Panc1 (cell line): ENCODE measurements at places on chromosomes 13 and 19. TPM values are rescaled to one million over a fixed set of nuclear protein-coding genes. Genes with fewer than 3 reads are reported as not detected.

GRCh38 chr19:36605101-36605876 is at the start of gene ZNF382:
TSS of gene ZNF382 (plus strand) at chr19:36605313. CDS start at chr19:36609915, 4,602 bp downstream.
- no peak for DNase-seq

GRCh38 chr13:25966086-25966485 is 85.7 kb downstream of the SHISA2 start:
- DNase-seq: no peak

- DNase-seq: no peak
These were observed 1773.4 kb upstream of the MIR17HG start for GRCh38 chr13:89574077-89574476.

DNA sequence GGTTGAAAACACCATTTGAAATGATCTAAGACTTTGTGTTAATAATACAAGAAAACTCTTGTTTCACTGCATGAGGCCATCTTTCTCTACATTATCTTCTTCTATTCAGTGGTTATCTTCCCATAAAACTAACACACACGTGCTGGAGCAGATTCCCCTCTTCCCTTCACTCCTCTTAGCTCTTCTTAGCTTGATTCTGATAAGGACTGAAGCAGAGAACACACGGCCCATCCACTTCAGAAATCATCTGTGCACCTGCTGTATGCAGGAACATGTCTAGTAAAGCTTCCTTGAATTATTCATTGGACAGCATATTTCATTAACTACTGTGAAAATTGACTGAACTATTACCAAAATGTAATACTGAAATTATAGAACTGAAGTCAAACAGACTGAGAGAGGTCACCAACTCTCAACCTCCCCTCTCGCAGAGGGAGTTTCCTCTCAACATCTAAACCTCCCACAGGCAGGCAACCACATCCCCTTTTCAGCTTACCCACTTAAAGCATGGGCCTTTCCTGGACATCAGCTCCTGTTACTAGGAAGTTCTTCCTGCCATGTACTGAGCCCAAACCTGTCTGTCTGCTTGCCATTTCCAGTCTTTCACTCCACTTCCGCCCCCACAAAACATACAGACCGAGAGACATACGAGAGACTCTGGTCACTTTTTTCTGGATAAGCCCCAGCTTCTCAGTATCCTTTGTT is 113.9 kb downstream of the CRYL1 start:
- no peak for DNase-seq

DNA sequence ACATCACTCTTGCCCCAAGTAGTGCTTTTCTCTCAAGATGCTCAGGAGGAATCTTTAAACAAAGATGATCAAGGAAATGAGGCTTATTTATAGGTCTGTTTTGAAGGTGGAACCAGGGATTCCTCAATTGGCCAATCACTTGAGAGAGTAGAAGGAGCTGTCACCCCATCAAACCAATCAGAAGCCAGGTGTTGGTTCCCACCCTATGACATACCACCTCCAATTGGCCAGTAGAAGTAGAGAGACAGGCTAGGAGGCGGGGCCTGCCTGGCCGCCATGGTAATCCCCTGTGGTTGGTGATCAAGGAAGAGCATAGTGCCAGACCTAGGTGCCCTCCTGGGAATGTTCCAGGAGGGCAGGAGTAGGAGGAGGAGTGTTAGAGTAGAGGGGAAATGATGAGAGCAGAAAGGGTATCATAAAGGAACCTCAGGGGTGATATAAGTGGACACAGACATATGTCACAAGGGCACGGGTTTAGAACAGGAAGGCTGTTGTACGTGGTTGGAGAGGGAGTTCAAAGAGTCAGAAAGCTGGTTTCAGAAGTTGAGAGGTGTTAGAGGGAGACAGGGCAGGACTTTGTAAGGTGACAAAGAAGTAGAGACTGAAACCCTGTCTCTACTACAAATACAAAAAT is 10.5 kb downstream of the PMIS2 start:
- DNase-seq: no peak

- no peak for DNase-seq
These were observed 2136.8 kb downstream of the PCDH9 start for GRCh38 chr13:65093357-65093756.

DNA sequence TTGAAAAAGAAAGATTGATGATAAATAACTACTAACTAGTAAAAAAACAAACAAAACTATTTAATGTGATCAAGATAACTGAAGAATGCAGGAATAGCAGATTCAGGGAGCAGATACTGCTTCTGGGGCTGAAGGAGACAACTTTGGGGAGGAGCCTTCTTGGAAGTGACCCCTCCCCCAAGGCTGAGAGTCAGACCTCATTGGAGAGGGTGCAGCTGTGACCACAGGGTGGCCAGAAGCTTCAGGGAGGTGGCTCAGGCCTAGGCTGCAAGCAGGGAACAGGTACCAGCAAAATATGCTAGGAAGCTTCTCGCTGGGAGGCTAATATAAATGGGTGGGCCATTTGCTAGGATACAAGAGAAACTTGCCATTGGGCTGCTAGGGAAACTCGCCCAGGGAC is 149.9 kb downstream of the MYO16 start:
- no peak for DNase-seq

- no peak for DNase-seq
These were observed 97.5 kb downstream of the RAB20 start for GRCh38 chr13:110463871-110464510.

GRCh38 chr19:52200044-52200443 is 10.2 kb downstream of the PPP2R1A start:
- no peak for DNase-seq

DNA sequence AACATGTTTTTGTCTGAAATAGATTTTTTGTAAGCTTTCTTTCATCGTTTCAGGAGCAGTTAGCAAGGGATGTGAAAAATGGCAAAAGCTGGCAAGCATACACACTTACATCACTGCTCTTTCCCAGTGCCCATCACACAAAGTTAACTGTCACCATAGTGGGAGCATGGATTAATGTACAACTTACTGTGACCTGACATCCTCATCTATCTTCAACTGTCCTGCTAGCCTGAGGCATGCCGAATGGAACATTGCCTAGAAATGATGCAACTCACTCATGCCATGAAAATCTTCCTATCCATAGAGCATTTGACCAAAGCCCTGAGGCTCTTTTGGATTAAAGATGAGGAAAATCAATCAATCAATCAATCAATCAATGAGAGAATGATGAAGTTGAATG is 491.7 kb upstream of the SLC10A2 start:
- no peak for DNase-seq

- DNase-seq: no peak
These were observed 28.7 kb downstream of the TMEM255B start for GRCh38 chr13:113787694-113788093.

DNA sequence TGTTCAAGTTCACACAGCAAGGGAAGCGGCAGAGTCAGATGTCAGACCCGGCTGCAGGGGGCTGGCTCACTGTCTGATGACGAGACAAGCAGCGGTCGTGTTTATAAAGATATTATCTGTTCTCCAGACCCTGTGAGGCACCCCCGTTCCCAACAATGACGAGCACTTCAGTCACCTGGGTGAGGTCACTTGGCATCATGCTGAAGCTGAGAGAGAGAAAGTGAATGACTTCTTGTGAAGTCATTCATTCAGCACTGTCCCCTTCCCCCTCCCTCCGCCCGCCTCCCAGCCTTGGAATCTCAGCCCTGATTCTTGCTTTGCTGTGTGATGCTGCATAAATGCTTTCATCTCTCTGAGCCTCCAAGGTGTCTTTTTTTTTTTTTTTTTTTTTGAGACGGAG is 4.9 kb upstream of the LYPD3 start:
- no peak for DNase-seq

- no peak for DNase-seq
These were observed 30.6 kb downstream of the SYDE1 start for GRCh38 chr19:15137777-15138176.

- no peak for DNase-seq
These were observed 3.4 kb downstream of the FREM2 start for GRCh38 chr13:38690231-38690630.

- peak; percentile 55 for DNase-seq
These were observed 21.3 kb downstream of the VRK3 start for GRCh38 chr19:50003810-50004419.

DNA sequence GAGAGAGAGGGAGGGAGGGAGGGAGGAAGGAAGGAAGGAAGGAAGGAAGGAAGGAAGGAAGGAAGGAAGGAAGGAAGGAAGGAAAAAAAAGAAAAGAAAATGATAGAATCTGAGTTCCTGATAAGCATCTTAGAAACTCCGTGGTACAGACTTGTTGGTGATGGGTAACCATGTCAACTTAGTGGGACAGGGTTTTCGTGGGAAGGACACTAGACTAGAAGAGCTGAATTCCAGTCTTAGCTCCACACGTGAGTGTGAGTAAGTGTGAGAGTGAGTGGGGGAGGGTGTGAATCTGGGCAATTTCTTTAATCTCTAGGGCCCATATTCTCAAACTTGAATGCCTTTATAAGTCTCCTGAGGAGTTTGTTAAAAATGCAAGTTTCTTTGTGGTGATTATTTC is 35.0 kb downstream of the PABPC3 start:
- DNase-seq: no peak

GRCh38 chr13:53068585-53069520 is 40.2 kb downstream of the OLFM4 start:
- DNase-seq: no peak

The ATP4A gene
- not detected for total RNA-seq

The CDADC1 gene
- total RNA-seq: 11.8 TPM

The TNNI3 gene
- 14.6 TPM for total RNA-seq

The WIZ gene
- total RNA-seq: 41.9 TPM

The ZNF837 gene
- total RNA-seq: 1.6 TPM

The MAB21L1 gene
- not detected for total RNA-seq

The PRR36 gene
- total RNA-seq: 3.7 TPM

The KLK8 gene
- total RNA-seq: not detected

The MUC16 gene
- total RNA-seq: 3.4 TPM
